ENCODE measurements at places on chromosomes 11 and 22.
A peak's percentile ranks its signal among the peaks of the same experiment; 100 is the strongest.

DNA sequence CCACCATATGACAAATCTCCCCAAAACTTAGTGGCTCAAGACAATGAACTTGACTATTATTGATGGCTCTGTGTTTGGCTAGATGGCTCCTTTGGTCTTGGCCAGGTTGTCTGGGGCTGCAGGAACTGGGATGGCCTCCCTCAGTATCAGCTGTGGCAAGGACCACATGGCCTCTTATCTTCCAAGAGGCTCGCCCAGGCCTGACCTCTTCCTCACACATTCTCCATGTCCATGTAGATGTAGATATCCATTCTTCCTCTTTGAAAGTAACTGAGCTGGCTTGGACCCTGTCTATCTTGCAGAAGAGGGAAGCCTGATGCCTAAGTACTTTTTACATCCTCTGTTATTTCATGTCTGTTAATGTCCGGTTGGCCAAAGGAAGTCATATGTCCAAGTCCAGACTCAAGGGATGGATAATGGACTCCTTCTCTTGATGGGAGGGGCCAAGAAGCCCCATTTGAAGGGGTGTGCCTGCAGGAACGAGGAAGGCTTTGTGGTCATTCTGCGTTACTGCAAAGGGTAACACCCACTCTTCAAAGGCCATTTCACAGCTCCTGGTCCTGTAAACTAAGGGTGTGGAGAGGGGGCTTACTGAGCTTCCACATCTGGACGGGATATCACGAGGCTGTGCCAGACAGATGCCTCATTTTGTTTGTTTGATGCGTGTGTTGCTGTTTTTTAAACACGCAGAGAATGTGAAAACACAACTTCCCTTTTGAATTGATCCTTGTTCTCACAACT, 87.1 kb downstream of the GRIK4 start:
- DNase-seq: peak; percentile 8

DNA sequence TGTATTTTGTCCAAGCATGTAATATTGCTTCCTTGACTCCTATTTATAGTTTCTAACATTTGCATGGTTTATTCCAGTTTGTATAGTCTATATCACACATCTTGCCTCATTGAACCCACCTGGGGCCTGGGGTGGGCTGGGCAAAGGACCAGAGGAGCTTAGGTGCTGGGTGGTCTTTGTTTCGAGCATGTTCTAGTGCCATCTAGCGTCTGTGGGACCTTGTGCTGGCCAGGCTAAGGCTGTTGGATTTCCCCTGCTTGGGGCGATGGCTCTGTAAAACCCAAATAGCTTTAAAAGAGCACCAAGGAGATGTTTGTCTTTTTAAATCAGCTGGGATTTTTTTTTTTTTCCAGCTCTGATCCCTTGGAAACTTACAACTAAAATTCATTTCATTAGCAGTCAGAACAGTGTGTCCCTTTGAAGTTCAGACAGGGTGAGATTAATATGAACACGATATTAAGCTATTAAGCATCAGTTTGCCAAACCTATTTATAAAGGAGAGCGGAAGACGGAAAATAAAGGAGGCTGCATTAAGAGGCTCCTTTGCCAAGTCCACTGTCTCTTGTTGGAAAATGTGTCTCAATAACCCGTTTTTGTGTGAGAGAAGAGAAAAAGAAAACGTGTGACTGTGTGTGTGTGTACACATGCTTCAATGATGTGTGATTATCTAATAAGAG, 157.4 kb downstream of the COMMD9 start:
- no peak for DNase-seq

DNA sequence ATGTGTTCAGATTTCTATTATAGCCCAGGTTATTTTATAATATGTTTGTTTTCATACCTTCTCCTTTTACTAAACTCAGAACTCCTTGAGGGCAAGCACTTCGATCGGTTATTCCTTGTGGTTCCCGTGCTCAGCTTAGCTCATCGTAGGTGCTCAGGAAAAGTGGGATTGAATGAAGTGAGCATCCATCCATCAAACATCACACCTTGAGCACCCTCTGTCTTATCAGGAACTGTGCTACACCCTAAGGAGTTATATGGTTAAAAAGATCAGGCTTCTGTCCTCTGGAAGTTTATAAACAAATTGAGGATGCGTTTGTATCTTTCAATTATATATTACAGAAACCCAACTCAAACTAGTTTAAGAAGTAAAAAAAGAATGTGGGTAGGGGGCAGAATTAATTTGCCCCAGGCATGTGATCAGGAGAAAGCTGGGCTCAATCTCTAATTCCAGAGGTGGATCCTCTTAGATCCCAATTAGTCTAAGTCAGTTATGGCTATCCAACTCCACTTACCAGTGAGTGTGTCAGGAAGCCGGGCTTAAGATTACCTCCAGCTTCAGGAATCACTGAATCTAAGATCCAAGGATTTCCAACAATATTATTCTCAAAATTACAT, 59.9 kb upstream of the RRAS2 start:
- no peak for DNase-seq

DNA sequence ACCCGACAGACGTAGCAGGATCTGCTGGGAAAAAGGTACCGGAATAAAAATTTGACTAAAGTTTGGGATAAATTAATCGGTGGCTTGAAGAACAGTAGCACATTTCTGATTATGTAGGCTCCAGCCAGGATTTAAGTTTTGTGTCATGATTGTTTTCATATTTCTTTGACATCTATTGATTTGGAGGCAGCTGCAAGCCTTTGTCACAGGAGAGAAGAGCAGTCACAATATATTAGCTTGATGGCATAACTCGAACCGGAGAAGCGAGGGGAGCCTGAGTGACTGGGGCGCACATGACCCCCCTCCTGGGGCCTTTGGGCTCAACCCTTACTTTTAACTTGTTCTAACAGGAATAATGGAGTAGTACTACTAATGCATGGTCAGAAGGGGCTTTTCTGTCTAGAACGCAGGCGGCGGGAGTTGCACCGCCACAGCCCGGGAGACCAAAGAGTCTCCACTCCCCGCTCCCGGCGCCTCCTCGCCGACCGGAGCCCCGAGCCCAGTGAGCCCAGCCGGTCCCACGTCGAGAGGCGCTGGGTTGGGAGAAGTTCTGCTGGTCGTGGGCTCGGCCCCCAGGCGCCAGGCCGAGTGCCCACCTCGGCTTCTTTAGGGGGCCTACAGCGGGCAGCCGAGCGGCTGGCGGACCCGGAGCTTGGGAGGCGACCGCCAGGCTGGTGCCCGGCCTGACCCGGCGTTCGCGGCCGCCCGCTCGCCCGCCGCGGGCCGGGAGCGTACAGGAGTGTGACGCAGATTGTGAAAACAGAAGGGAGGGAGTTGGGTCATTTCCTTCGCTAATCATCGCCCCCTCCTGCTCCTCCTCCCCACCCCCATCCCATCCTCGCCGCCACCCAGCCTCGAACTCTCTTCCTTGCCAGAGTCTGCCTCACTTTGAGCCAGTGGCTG, 15.7 kb upstream of the PAX6 start:
- no peak for DNase-seq

DNA sequence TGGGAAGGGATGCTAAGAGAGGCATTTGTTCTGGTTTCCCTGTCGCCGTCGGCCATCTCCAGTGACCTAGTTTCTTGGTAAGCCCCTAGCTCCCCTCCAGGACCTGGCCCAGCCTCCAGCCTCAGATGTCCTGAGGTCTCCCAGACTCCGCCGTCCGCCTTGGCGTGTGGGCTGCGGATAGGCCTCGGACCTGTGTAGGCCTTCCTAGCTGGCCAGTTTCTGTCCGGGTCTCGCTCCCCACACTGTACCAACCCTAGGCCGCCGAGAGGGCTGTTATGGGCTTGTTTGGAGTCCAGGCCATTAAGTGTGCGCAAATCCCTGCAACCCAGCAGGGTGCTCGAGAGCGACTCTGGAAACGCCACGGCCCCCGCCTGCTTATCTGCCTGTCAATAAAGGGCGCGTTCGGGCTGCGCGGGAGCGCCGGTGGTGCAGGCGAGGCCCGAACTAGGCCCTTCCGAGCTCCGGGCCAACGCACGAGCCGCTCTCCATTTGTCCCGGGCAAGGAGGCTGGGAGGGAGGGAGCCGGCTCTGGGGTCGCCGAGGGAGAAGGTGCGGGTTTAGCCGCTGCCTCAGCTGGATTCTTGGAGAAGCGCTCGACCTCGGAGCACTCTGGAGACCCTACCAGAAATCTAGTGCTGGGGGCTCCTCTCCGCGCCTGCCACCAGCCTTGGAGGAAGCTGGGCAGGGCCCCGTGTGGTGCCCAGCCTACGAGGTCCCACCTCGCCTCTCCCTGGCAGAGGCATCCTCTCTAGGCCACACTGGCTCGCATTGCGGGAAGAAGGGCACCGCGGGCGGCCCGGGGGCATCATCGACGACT, 8.7 kb upstream of the PAX6 start:
- no peak for DNase-seq

- no peak for DNase-seq
Measured at GRCh38 chr22:27372364-27372763, 429.2 kb downstream of the MN1 start.

- no peak for DNase-seq
Measured at GRCh38 chr11:70551351-70552166, 153.2 kb downstream of the CTTN start.

DNA sequence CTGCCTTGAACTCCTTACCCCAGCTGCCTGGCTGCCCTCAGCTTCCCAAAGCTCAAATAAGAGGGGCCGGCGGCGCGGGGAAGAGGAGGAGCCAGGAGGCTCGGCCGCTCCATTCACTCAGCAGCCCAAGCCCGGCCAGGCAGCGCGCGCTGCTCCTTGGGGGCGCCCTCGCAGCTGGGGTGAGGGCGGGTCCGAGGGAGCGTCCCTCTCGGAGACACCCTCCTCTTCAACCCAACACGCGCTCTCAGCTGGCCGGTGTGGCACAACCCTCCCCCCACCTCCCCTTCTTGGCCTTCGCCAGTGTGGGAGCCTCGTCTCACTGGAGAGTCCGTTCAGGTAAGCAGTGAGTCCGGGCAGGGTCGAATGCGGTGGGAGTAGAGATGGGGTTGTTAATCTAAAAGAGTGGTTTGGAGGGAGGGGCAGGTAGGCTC, at the start of gene WT1:
Gene WT1 (minus strand): TSS at position 29 of the 431 bp plus-strand sequence.
- no peak for DNase-seq

GRCh38 chr11:12958986-12959385, 50.1 kb upstream of the RASSF10 start:
- no peak for DNase-seq

DNA sequence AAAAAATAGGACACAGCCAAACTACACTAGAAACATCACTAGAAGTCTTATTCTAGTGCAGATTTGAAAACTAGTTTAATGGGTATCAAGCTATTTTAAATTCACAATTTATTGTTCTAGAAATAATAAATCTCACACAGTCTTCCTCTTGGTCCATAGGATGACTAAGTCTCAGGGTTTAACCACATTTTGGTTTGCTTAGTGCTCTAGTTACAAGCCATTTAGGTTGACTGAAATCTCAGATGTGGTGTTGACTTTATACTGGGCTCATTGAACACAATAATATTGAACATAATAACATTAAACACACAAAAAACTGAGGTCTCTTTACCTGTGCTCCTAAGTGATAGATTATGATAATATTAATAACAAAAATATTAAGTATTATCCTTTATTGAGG, 760.3 kb upstream of the CCDC179 start:
- DNase-seq: no peak

GRCh38 chr11:70462818-70463477, 64.6 kb downstream of the CTTN start:
- no peak for DNase-seq

DNA sequence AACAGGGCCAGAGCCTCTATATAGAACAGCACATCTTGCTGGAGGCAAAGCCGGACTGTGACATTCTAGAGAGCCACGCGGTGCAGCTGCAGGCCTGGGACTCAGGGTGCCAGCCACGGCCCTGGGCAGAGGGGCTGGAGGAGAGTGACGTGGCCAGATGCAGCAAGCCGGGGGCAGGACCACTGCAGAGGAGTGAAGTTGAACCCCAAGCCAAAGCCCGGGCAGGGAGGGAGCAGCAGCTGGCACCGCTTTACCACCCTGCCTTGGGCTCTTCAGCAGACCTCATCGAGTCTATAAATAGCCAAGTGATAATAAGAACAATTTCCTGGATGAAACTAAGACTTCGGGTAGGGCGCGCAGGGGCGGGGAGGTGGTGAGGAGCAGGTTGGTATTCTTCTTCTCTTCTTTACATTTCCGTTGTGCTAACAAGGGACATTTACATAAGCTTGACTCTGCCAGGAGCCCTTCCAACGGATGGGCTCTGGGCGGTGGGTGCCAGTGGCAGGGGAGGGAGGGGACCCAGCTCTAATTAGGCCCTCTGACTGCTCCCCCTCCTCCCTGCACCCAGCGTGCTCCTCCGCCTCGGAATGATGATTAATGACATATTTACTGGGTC, 110.2 kb downstream of the ST3GAL4 start:
- no peak for DNase-seq

- no peak for DNase-seq
Measured at GRCh38 chr22:24935771-24936483, 10.6 kb downstream of the LHFPL7 start.

GRCh38 chr11:72425053-72425980, 9.0 kb downstream of the CLPB start:
- DNase-seq: no peak

- no peak for DNase-seq
Measured at GRCh38 chr22:41579997-41580355, 9.7 kb downstream of the PMM1 start.

DNA sequence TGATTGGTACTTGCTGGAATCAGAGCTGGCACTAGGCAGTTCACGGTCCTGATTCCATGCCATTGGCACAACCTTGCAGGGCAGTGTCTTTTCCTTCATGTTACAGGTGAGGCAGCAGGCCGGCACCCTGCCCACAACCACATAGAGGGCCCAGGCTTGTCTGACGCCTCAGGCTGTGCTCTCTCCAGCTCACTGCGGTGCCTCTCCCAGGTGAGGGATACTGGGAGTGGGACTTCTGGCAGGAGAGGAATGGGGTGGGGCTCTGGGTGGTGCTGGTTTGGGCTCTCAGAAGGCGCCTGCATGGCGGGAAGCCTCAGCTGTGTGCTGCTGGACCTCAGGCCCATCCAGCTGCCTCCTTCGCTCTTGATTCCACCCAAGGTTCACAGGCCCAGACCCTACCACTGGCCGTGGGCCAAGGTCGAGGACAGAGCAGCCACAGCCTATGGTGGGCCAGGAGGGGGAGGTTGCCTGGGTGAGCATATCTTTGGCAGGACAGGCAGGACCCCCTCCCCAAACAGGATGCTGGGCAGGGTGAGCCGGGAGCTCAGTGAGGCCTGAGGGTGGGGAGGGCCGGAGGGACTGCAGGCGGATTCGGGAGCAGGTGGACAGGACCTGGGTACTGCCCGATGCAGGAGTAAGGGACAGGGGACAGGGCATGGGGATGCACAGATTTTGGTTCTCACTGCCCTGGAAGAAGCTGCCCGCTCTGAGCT, 7.0 kb upstream of the MPPED1 start:
- DNase-seq: peak; percentile 33

Data from lower lobe of right lung (tissue), 2 donors.